ENCODE measurements at places on chromosomes 12 and 14. TPM values are rescaled to one million over a fixed set of nuclear protein-coding genes. Genes with fewer than 3 reads are reported as not detected.

SLC16A7 gene
- total RNA-seq = 0.21 TPM

DUSP16 gene
- total RNA-seq = 9.7 TPM

SERPINA12 gene
- total RNA-seq = not detected

GRIN2B gene
- total RNA-seq = 4.5 TPM

TAS2R8 gene
- not detected for total RNA-seq

GALNT16 gene
- 3.7 TPM for total RNA-seq

KCNJ8 gene
- total RNA-seq = 0.18 TPM

GPD1 gene
- 0.07 TPM for total RNA-seq

LYZ gene
- total RNA-seq = 1.5 TPM

LIMA1 gene
- 9.0 TPM for total RNA-seq

LPAR5 gene
- 0.85 TPM for total RNA-seq

PSMD9 gene
- 121 TPM for total RNA-seq

TXNDC16 gene
- 1.2 TPM for total RNA-seq

PIWIL1 gene
- total RNA-seq = not detected

FAM186B gene
- 0.11 TPM for total RNA-seq

SLC5A8 gene
- not detected for total RNA-seq

NUDT14 gene
- 39.9 TPM for total RNA-seq

CS gene
- total RNA-seq = 157 TPM

RTL1 gene
- total RNA-seq = 0.31 TPM

MYF5 gene
- total RNA-seq = not detected

GDF3 gene
- not detected for total RNA-seq

SLC2A14 gene
- 0.12 TPM for total RNA-seq

SMOC1 gene
- total RNA-seq = 25.5 TPM

TSHR gene
- total RNA-seq = not detected

GPR132 gene
- 0.45 TPM for total RNA-seq

RBMS2 gene
- total RNA-seq = 16.3 TPM

TMEM132C gene
- not detected for total RNA-seq

TRAF3 gene
- 24.5 TPM for total RNA-seq

TSPAN8 gene
- 0.69 TPM for total RNA-seq
